ENCODE measurements at places on chromosomes 2 and 18. TPM values are rescaled to one million over a fixed set of nuclear protein-coding genes. Genes with fewer than 3 reads are reported as not detected.

CYTIP gene
- 2.9 TPM for total RNA-seq

CABLES1 gene
- 4.9 TPM for total RNA-seq

DNA sequence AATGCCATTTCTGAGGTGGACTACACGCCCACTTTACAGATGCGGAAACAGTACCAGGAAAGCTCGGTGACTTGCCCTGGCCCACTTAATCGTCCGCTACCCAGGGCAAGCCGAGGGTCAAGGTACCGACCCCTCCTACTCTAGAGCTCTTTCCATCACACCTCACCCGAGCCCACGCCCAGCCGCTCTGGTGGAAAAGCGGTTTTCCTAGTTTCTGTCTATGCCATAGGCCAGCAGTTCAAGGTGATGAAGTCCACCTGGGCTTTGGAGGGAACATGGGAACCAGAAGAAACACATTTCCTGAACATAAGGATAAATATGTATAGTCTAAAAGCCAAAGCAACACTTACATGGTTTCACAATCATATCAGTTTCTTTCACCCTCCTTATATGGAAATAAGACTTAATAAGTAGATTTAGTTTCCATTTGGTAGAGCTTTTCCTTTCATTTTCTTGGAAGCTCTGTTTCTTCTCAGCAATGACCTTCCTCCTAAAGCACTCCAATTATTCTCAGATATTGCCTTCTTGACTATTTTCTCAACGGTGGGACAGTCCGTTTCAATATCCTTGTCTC, 567 bp downstream of the VWA3B start:
- DNase-seq = no peak

DNA sequence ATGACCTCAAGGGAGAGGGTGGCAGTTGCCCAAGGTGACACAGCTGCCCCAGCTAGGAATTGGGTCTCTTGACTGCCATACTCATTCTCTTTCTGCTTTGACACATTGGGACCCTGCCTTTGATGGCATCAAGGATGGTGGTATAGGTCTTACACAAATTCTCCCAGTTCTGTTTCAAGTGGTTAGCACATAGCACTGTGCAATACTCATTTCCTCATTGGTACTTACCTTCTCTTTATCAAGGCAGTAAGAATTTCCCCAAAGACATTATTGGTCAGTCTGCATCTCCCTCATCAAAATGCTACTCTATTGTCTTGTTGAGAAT, 35.9 kb upstream of the CCDC93 start:
- DNase-seq = no peak

MGAT4A gene
- total RNA-seq = 38.3 TPM

- DNase-seq = no peak
These were observed 51.9 kb upstream of the NAB1 start for GRCh38 chr2:190596993-190597392.

DNA sequence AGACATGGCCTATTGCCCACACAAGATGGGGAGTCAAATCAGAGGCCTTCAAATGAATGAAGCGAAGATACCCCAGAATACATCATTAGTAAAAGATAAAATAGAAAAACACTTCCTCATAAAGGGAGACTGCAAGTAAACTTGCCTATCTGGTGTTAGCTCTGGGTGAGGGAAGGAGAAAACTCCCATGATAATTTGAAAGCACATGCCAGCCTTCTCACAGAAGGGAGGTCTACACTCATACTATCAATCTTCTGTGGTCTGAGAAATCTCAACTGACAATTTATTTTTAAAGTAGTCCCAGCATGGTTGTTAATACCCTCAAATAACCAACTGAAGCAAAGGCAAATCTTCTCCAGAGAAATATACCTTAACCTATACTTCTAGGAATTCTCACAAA, 75.4 kb downstream of the EXOC6B start:
- no peak for DNase-seq

DNA sequence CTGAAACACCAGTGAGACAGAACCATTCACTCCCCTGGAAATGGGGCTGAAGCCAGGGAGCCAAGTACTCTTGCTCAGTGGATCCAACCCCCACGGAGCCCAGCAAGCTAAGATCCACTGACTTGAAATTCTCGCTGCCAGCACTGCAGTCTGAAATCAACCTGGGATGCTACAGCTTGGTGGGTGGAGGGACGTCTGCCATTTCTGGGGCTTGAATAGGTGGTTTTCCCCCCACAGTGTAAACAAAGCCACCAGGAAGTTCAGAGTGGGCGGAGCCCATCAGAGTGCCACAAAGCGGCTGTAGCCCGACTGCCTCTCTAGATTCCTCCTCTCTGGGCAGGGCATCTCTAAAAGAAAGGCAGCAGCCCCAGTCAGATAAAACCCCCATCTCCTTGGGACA, 292.8 kb downstream of the LNPK start:
- DNase-seq = no peak

SCYGR4 gene
- not detected for total RNA-seq

DNA sequence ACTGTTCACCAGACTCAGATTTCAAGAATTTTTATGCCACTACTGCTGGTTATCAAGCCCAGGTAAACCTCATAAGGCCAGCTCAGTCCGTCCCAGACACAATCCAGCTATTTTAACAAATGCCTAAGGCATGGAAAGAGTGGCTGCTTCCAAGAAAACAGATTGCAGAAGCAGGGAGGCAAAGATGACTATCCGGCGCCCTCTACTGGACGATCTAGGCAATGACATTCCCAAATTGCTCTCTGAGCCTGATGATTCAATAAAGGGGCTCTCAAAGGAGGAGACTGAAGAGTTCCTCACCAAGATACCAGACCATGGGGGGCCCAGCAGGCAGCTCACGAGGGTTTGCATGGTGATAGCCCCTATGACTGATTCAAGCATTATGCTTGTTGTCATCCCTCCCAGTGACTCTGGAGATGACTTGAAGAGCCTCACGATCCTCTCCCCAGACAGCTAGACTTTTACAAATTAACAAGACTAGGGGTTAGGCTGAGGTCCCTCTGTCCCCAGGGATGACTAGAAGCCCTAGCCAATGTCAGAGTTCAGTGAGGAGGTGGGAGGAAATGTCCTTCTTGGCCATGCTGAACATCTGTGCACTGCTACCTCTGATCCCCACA, 25.0 kb downstream of the SERPINB8 start:
- peak; percentile 22 for DNase-seq

USP37 gene
- 34.6 TPM for total RNA-seq

- DNase-seq = no peak
These were observed 7.6 kb downstream of the KCNG2 start for GRCh38 chr18:79805211-79805887.

DNA sequence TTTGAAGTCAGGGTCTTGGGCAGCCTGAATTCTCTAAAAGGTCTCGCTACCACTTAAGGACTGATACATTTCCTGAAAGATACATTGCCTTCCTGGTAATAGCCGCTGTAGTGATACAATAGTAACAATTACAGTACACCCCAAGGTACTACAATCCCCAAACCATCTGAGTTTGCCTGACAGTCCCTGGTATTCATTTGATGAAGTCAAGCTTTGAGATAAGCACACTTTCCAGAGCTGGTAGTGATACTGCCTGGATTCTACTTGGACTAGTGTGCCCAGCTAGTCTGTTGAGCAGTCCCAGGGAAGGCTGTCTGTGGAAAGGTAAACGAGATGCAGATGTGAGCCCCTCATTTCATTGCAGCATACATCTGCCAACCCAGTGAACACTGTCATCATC, 24.4 kb upstream of the ITGB6 start:
- DNase-seq = no peak

GRCh38 chr18:56538746-56539145, 99.6 kb downstream of the TXNL1 start:
- DNase-seq = no peak

DNA sequence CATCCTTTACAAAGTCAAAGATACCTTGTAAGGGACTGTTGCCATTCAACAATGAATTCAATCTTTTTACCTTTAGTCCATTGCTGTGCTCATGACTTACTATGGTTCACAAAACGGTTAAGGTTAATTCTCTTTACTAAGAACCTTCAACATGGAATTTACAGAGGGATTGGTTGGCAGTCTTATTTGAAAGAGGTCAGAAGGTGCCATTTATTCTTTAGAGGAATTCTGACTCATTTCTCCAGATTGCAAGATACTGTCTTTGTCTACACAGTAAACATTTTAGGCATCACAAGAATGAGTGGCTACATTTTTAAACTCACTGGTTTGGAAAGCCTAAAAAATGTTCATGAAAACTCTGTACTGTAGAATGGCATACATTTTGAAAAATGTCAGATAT, 17.4 kb downstream of the KCNH7 start:
- no peak for DNase-seq

- DNase-seq = no peak
These were observed 165.8 kb upstream of the TCF4 start for GRCh38 chr18:55753643-55754263.

GRCh38 chr2:166234112-166234846, 106.5 kb upstream of the SCN1A start:
- DNase-seq = no peak

LHCGR gene
- total RNA-seq = under 0.01 TPM

DNA sequence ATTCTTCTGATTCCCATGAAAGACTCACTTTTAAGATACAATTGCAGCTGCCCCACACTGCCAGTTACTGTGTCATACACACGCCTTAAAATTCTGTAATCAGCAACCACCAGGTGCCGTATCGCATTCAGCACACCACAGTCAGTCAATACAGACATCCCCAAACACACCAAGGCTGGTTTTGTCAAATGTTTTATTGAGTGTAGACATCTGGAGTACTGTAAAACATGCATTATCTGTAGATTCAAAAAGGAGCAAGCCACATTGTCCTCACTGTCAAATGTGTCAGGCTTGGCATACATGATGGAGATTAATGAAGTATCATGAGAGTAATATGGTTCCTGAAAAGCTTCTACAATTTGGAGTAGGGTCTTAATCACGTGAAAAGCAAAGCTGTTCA, 109.7 kb upstream of the SP3 start:
- DNase-seq = no peak

PNKD gene
- 15.1 TPM for total RNA-seq

GRCh38 chr2:55099878-55100820, 49.9 kb upstream of the RTN4 start:
- DNase-seq = no peak

- no peak for DNase-seq
These were observed 4.6 kb downstream of the CXCR4 start for GRCh38 chr2:136113209-136113971.

- no peak for DNase-seq
These were observed 373.8 kb downstream of the TMEM182 start for GRCh38 chr2:103135679-103136078.

AQP12A gene
- total RNA-seq = not detected

DNA sequence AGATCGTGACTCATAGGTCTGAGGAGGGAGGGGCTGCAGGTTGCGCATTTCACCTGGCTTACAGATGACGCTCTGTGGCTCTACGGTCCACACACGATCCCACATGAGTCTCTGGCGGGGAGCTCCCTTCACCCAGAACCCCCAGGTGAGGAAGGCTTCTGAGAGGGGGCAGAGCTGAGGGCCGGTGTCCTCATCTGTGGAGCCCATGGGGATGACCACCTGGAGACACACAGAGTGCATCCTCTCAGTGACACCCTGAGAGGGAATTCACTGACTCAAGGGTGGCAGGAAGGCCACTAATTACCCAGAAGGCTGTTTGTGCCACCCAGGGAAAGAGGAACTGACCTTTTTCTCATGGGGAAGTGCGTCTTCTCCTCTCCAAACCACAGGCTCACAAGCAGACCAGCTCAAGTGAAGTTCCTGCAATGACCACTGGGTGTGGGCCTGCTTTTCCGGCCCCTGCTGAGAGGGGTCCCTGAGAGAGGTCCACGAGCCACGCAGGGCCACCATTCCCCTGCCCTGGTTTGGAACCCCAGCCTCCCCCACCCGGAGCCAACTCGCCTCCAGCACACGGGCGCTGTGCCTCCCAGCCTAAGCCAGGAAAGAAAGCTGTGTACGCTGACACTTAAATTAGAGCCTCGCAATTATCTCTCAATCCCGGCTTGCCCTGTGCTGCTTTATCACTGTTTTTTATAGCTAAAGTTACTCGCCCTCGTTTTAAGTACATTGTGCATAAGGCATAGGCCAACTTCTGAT, 114.1 kb downstream of the BCL11A start:
- peak; percentile 13 for DNase-seq

DNA sequence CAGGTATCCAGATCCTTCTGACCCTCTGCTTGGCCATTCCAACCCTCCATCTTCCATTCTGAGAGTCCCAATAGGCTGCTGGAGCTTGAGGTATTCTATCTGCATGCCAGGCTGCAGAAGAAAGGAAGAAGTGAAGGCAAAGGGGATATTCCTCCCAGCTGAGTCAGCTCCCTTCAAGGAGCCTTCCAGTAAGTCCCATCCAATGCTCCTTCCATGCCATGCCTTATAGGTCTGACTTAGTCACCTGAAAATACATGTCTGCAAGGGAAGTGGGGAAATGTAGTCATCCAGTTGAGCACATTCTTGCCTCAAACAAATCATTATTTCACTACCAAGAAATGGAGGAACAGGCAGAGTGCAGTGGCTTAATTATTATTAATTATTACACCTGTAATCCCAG, 464.6 kb downstream of the CNTNAP5 start:
- DNase-seq = no peak

DNA sequence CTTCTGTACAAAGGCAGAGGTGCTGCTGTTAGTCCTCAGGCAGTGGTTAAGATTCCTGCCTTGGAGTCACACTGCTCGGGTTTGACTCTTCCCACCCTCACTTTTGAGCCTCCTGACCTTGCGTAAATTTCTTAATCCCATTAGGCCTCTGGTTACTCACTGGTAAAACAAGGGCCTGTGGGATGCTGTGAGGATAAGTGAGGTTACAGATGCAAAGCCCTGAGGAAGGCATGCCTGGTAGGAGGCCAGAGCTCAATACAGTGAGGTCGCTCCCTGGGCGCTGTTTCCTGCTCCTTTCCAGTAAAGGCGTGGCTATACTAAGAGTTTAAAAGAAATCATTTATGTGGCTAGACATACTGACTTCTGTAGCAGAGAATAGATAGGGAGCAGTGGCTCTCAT, 127.5 kb upstream of the TMEM200C start:
- no peak for DNase-seq

TCF4 gene
- 616 TPM for total RNA-seq

DNA sequence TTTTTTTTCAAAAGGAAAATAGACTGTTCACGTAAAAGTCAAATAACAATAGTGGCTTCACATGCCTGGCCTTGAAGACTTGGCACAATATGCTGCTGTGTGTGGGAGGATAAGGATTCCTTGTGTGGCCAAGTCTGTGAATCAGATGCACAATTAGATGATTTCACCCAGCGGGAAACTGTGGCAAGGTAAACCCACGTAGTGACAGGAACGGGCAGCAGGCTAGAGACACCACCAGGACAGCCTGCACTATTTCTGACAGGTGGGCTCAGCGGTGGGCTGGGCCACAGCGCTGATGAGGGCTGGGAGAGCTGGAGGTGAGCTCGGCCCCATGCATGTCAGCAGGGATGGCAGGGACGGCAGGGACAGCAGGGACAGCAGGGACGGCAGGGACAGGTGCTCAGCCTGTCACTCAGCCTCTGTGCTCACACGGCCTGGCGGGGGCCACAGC, 21.6 kb downstream of the SNORC start:
- no peak for DNase-seq

DNA sequence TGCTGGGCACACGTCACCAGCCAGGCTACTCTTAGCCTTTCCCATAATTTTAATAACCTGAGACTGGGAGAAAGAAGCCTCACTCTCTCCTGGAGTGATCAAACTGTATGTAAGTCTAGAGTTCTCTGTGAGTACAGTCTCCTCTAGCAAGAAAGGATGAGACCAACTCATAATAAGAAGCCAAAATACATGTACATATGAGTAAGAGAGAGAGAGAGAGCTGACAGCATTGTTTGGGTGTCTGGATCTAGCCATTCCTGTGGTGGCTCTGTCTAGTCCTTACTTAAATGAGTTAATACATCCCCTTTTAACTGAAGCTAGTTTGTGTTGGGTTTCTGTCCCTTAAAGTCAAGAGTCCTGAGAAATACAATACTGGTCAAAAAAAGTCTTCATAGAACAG, 26.0 kb upstream of the ANXA4 start:
- DNase-seq = no peak

- no peak for DNase-seq
These were observed 218.6 kb downstream of the HRH4 start for GRCh38 chr18:24679062-24679461.

Measured in frontal cortex (tissue), 4 donors.